Posterior vena cava (tissue), 2 donors: ENCODE measurements at places on chromosomes 11 and 22. TPM values are rescaled to one million over a fixed set of nuclear protein-coding genes. Genes with fewer than 3 reads are reported as not detected.
A peak's percentile ranks its signal among the peaks of the same experiment; 100 is the strongest.

The LRP4 gene
- total RNA-seq, result 9.1 TPM

The TM7SF2 gene
- 3.1 TPM for total RNA-seq

The LINC01488 gene
- not detected for total RNA-seq

The CCDC87 gene
- total RNA-seq, result 0.46 TPM

The TMPRSS4 gene
- not detected for total RNA-seq

The NXPE1 gene
- not detected for total RNA-seq

DNA sequence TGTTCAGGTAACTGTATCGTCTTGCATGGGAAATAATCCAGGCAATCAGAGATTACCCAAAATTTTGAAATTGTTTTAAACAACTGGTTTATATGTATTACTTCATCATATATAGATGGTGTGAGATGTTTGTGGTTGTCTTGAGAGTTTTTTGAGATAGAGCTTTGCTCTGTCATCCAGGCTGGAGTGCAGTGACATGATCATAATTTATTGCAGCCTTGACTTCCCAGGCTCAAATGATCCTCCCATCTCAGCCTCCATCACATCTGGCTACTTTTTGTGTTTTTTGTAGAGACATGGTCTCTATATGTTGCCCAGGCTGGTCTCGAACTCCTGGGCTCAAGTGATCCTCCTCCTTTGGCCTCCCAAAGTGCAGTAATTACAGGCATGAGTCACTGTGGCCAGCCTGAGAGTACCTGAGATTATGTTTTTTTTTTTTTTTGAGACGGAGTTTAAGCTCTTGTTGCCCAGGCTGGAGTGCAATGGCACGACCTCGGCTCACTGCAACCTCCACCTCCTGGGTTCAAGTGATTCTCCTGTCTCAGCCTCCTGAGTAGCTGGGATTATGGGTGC, 11.5 kb downstream of the CTNND1 start:
- DNase-seq, result no peak

- no peak for DNase-seq
These were observed 856.2 kb upstream of the CCDC90B start for GRCh38 chr11:84142411-84142810.

- no peak for DNase-seq
These were observed 208.4 kb downstream of the MAML2 start for GRCh38 chr11:96134602-96135001.

- DNase-seq, result peak; percentile 19
These were observed 53.5 kb downstream of the IGLL5 start for GRCh38 chr22:22940961-22941605.

- DNase-seq, result no peak
These were observed 202.1 kb downstream of the TTC28 start for GRCh38 chr22:28477556-28477955.

DNA sequence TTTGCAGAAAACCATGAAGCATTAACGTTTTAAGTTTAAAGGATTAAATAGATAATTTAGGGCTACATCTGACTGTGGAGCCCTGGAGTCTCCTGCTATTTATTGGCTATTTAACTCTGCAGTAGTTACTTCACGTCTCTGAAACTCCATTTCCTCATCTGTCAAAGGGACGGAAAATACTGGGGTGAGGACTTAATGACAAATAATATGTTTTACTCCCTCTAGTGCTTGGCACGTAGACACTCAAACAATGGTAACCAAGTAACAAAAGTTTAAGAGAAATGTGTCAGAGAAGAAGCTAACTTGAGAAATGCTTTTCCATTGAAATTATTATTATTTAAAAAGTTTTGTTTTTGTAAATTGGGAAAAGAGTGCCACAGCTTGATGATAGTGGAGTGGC, 130.7 kb upstream of the RCN1 start:
- DNase-seq, result no peak

DNA sequence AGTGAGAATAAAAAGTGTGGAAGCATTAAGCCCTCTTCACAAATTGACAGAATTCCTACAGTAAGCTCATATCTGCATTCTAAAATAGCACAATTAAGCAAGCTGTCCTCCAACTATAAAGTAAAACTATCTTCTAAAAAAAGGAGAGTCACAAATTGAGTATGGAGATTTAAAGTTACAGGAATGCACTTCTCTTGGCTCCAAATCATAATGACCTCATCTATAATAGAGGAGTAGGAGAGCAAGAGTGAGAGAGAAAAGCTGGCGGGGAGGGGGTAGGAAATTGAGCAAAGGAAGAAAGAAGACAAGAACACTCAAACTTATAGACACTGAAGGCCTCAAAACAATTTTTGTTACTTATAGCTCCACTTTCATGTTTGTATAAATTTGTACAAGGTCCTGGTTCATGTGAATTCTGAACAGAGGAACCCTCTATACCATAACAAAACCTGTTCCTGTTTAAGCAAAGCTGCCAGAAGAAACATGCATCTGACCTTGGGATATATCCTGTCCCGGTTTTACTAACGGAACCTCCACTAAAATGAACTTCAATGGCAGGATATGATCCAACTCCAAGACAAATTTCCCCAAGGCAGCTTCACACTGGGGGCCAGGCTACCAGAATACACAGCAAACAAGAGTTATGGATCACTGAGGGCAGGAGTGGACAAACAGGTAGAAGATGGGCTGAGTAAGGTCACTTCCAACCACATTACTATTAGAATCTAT, 37.2 kb downstream of the SLC35F2 start:
- DNase-seq, result no peak

GRCh38 chr22:17684245-17684644, 45.7 kb downstream of the BCL2L13 start:
- no peak for DNase-seq

DNA sequence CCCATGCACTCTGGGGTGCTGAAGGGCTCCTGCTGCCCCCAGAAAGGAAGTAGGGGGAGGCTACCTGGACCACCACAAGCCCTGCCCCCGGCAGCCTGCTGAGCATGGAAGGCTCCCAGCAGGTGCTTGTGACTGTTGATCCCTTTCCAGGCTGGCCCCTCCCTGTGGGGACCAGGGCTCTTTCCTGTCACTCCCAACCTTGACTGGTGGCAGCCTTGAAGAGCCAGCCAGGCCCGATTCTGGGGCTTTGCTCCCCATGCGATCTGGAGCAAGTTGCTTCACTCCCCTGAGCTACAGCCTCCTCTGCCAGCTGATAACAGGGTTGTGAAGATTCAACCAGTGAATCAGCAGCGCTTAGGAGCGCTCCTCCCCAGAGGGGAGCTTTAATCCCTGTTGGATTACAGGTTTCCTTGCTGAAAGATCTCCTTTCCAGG, 4.6 kb upstream of the CST6 start:
- DNase-seq, result no peak

DNA sequence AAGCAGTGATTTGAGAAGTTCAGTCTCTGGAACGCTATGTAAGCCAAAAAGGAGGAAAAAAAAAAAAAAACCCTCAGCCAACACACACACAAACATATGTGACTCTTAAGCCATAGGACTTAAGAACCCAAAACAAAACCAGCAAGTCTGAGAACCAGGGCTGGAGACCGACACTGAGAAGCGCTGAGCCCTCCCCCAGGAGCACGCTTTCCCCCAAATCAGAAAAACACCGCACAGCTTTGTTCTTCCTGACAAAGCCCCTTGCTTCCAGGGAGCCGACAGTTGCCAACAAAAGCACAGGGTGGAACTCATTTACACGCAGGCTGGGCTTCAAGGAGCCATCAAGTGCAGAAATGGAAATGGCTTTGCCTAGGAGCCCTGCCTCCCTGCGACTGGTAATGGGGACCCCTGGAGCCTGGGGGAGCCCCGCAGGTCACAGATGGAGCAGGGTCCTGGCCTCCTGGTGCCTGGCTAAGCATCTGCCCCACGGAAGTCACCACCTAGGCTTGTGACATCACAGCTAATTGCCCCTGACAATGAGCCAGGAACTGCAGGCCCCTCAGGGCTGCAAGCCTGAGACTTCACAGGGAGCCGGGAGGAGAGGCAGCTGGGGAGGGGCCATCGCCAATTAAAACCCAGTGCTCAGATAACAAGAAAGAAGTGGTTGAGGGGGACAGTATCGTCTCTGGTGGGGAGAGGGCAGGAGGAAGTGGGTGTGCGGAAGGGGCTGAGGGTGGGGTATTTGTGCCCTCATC, 66.9 kb downstream of the NFAM1 start:
- DNase-seq, result no peak

DNA sequence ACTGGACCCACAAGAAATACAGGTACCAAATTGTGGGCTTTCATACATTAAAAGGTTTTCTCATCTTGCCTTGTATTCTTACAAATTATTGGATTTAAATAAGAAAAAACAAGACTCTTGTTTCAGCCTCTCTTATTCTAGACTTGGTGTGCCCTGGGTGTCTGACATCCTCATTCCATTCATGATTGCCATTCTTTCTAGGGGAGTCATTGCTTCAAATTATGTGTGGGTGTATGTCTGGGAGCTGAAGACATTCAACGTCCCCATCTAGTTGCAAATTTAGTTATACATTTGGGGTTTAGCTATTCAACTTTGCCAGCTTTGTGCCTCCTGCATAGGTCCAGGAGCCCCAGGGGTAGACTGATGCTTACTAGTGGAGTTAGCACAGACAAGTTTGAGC, 18.1 kb downstream of the MAML2 start:
- no peak for DNase-seq

DNA sequence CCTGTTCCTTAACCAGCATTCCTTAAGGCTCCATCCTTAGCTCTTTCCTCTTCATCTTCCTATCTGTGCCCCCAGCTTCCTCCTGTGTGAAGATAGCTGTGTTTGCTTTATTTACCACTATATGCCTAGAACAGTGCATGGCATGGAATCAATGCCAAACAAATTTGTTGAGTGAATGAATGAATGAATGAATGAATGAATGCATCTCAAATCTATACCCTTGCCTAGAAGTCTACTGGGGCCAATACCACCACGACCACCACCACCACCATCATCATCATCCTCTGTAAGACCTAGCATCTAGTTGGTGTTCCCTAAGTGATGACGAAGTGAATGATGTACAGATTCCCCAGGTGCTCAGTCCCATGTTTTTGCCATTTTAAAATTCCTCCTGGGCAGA, 819 bp upstream of the OTOG start:
- DNase-seq, result no peak

DNA sequence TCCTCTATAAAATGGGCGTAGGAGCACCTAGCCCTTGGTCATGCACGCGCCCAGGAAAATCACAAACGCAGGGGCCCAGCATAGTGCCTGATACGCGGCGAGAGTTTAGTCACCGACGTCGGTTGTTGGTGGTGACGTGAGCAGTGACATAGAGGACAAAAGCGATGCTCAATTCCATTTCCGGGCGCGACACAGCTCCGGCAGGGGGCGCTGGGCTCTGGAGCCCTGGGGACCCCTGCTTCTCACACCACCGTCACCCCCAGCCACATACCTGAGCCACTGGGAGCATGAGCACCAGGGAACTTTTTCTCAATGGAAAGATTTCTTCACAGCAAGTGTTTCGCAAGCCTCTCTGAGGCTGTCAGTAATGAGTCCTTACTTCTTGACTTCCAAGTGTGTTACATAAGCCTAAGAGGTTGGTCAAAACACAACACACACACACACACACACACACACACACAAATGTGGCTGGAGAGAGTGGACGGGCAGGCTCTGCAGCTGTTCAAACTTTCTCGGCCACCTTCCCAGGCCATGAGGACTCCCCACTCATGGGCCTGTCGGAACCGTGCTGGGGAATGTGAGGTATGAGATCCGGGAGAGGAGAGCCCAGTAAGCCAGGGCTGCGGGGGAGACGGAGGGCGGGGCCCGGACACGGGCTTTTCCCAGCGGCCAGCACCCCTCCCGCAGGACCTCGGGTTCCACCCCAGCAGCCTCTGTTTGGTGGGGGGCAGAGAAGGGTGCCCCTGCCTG, 36.9 kb upstream of the LINC01488 start:
- DNase-seq, result peak; percentile 86

DNA sequence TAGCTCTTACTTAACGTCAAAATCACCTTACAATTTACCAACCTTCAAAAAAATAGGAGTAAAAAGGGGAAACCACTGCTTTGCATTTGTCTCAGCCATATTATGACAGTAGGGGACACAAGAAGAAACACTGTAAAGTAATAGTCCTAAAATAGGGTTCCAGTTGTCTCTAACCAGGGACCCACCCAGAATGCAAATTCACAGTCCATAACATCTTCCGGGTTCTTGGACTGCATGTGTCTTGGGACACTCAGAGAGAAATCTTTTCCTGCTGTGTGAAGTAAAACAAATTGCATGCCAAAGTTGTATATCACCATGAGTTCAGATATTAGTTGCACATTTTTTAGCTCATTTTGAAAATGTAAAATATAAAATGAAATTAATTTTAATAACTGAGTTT, 69.8 kb upstream of the PGR start:
- no peak for DNase-seq

DNA sequence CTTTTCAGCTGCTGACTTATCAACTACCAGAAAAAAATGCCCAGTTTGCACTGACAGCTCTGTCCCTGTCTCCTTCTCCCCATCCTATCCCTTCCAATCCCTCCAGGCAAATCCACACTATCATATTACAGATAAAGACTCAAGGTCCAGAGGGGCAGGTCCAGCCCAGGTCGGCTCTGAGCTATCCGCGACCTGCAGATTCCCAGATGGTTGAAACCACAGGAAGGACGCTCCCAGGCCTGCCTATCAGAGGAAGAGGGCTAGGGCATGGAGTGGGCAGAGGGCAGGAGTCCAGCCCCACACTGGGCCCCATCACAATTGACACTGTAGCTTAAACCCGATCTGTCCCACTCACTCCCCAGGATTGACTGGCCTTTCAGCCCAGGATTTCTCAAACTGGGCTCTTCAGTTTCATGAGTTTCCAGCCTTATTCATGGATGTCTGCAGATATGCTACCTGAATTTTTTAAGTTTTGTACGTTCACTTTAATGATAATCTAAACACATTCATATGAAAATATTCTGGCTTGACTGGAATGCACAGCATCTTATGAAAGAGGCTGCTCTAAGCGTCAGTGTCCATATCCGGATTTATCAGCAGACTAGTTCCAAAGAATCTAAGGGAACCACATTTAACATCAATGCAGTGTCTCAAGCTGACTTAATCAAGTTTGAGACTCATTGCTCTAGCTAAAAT, 16.4 kb upstream of the FCHSD2 start:
- no peak for DNase-seq

DNA sequence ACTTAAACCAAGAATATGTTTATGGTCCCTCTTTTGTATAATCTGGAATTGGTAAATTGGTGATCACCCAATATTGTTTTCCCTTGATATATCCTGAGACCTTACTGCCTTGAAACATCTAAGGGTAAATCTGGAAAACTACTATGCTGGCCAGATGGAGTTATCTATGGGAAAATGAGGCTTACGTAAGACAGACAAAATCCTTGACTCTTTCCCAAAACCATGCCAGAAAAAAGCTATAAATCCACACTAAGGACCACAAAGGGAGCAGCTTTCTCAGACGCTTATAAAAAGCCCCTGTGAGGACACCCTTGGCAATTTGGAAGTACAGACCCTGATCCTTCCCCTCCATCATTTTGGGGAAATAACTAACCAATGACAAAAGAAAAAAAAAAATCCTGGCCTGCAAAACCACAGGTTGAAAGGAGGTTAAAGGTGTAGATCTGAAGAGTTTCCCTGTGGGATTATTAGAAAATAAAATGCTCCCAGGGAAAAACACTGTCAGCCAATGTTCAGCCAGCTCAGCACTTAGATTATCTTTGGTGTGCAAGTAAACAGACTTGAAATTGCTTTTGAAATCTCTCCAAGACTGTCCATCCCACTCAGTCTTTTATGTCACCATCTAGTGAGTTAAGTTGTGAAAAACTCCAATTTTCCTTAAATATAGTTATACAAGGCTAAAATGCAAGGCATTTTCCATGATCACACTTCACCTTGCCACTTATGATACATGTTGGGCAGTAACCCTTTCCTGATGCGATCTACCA, 6.6 kb upstream of the AMBRA1 start:
- no peak for DNase-seq
